ENCODE measurements at places on chromosomes 1 and 21.

DNA sequence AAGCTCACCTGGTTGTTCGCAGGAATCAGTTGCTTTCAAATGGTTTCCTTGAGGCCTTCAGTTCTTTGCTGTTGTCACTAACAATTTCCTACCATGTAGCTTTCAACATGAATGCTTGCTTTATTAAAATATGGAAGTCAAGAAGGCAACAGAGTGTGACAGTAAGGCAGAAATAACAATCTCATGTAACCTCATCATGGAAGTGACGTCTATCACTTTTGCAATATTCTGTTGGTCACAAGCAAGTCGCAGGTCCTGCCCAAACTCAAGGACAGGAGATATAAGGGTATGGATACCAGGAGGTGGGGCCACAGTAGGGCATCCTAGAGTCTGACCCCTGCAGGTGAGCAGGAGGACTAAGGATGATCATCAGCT lies 296.8 kb upstream of the ZP4 start:
- DNase-seq: no peak

DNA sequence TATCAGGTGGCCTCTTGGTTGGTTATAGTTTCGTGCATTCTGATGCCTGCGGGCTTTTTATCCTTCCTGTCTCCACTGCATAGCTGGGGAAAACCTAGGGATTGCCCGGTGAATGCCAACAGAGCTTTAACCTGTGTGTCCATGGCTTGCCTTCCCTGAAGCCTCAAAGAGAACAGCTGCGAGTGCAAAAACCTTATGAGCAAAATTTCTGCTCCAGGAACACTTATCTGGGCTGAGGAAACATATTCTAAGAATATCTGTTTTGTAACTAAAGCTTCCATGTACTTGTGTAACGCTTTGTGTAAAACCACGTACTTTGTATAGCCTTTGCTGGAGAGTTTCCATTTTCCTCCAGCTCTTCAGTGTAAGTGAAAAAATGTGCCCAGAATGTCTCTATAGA lies 7.2 kb downstream of the CNST start:
- DNase-seq: no peak

GRCh38 chr21:32494934-32495709 lies 82.6 kb downstream of the EVA1C start:
- DNase-seq: no peak

DNA sequence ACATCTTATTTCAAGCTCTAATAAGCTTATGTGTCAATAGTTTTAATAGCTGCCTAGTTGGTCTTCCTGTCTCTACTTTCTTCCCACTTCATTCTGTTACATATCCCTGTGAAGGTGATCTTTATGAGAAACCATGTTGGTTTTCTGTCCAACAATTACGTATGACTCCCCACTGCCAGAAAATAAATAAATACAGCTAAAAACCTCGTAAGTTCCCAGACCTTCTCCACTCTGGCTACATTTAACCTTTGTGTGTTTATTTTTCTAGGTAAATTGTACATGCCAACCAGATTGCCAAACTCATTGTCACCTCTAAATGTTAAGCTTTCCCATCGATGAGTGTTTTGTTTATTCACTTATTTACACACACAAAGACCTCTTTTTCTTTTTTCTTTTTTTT lies 147.2 kb downstream of the CRB1 start:
- DNase-seq: no peak

DNA sequence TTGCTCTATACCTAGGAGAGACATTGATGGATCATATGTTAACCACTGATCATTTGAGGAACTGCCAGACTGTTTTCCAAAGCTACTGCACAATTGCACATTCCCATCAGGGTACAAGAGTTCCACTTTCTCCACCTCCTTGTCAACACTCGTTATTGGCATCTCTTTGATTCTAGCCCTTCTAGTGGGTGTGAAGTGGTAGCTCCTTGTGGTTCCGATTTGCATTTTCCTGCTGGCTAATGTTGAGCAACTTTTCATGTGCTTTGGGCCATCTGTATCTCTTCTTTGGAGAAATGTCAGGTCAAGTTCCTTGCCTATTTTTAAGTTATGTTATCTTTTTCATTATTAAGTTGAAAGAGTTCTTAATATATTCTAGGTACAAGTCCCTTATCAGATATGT lies 90.1 kb downstream of the DMRTB1 start:
- DNase-seq: no peak

GRCh38 chr21:34820051-34820450 lies 151.3 kb downstream of the CLIC6 start:
- no peak for DNase-seq

DNA sequence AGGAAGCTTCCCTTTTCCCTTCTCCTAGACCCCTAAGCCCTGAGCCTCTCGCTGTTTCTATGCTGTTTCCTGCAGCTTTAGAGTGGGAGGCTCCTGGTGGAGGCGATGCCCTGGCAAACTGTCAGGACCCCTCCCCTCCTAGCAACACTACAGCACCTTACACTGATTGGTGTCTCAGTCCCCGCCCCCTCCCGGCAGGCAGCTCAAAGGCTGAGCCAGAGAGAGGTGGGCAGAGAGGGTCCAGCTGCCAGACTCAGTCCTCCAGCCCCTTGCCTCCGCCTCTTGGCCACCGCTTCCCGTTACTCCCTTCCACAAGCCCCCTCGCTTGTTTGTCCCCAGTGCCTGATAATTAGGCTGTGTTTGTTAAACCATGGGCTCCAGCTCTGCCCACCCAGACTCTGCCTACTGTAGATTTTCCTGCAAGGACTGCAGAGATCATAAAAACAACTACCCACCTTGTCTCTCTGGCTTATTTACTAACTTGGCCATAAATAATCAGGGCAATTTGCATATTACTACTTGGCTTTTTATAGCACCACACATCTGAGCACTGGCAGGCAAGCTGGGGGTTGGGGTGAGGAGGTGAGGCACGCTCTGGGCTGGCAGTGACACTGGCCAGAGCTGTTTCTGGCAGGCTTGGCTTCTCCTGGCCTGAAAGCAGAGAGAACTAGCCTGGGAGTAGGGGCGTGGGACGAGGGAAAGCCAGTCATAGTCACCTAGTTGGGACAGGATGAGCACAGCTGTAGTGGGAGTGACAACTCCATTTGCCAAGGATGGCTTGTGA lies 107.5 kb downstream of the CSMD2 start:
- DNase-seq: no peak

GRCh38 chr1:170734412-170735175 lies 70.7 kb downstream of the PRRX1 start:
- no peak for DNase-seq

DNA sequence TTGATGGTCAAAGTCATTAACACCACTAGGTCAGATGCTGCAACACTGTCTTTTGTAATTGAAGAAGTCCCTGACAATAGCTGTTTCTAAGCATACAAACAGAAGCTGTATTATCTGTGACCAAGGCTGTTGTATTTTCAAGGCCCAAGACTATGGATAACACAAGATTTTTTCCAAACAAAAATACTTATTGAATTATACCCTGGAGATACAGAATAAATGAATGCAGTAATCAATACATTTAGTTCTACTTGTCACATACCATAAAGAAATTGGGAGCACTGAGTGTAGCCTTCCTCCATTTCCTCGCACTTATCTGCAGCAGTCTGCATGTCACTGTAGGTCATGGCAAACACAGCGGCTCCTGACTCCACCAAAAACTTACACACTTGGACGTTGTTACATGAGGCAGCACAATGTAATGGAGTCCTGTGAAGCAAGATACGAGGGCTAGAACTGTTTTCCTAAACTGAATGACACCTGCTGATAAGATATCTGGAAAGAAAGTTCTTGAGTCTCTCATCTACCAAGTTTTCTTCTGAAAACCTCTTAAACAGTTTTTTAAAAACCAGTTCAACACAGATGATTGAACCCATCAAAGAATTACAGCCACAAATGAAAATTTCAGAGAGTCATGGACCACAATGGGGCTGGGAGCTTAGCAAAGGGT lies 56.9 kb downstream of the TP53BP2 start:
- no peak for DNase-seq

- no peak for DNase-seq
Measured at GRCh38 chr1:100188617-100189016, 10.6 kb upstream of the LRRC39 start.

- no peak for DNase-seq
Measured at GRCh38 chr1:44723064-44723463, 7.9 kb downstream of the RNU5D-1 start.

GRCh38 chr1:22763487-22764200 lies 53.0 kb downstream of the EPHB2 start:
- no peak for DNase-seq

DNA sequence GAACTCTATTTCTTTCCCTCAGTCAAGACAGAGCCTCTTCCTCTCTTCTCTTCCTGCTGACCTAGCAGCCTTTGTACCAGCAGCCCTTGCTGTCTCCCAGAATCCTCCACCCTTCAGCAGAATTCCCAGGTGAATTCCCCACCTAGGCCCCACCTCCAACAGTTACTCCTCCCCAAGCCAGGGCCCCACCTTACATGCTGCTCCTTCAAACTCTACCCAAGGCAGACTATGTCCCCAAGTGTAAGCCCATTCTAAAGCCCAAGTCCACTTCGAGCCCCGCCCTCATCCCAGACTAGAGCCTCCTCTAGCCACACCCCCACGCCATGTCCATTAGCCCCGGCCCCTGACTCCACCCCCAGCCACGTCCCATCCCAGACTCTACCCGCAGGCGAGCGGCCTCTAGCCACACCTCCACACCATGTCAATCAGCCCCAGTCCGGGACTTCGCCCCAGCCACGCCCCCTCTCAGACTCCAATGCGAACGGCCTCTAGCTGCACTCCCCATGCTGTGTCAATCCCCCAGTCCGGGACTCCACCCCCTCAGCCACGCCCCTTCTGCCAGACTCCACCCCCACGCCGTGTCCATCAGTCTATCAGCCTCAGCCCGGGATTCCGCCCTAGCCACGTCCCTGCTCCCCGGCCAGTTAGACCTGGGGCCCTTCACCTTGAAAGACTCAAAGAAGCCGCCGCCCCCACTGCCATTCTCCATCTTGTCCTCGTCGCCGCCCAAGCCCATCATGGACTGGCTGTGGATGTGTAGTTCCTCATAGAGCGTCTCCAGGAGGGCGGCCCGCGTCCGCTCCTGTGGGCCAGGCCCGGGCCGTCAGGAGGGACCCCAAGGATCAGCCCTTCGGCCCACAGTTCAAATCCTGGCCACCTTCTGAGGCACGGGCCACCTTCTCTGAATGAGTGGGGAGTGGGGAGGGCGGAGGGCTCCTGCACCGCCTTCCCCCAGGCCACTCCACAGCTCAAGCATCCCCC lies 61.3 kb downstream of the RAP1GAP start:
- no peak for DNase-seq

DNA sequence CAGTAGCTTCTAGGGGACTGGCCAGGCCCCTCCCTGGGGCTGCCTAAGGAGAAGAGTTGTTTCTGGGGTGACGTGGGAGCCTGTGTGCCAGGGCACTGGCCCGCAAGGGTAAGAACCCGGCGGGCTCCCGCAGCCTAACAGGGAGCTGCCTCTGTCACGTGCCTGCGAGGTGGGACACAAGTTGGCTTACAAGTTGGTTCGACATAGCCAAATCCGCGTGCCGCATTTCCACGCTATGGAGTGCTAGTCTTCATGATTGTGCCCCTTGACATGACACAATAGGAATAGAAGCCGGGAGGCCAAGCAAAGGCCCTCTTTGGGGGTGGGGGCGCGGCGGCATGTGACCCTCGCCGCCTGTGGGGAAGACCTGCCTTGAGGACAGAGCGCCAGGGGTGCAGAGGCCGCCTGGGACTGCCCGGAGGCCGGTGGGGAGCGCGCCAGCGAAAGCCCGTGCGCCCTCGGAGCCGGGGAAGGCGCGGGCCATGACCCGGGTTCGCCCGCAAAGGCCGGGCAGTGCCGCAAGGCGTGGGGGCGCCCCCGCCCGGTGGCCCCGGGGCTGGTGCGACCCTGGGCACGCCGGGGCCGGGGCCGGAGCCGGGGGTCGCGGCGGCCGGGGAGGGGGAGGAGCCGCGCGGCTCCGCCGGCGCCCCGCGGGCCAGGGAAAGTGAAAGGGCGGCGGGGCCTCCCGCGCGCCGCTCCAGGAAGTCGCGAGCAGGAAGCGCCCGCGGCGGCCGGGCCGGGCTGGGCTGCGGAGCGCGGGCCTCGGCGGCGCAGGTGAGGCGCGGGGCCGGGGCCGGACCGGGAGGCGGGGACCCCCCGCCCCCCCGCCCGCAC lies at the start of gene SLC37A1:
TSS of gene SLC37A1 (plus strand) at position 702 of the 834 bp plus-strand sequence. CDS start 4,603 bp downstream, outside the sequence.
- no peak for DNase-seq

DNA sequence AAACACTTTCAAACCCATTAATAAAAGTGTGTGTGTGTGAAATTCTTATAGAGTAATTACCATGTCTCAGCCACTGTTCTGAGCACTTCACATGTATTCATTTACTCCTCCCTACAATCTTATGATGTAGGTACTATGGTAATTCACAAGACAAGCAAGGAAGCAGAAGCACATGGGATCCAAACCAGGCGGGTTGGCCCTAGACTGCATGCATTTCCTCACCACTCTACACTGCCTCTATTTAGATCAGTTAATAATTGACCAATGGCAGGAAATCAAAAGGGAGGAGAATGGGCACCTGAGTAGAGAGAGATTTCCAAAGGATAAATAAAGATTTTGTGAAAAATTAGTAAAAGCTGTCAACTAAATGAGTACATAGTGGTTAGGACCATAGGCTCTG lies 15.7 kb downstream of the MAP3K21 start:
- no peak for DNase-seq

DNA sequence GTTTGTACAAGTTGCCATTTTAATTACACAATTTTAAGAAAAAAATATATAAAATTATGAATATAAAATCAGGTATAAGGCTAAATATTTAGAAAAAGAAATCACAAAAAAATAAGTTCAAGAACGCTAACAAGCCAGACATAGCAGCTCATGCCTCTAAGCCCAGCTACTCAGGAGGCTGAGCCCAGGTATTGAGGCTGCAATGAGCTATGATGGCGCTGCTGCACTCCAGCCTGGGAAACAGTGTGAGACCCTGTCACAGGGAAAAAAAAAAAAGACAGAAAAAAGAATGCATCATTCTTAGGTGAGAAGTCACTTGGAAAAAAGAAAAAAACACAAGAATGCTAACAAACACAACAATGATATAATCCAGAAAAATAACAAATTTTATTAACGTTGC lies 112.3 kb upstream of the PRDX6 start:
- no peak for DNase-seq
